ENCODE measurements at places on chromosomes 12 and 14.

- no peak for DNase-seq
These were observed 7.8 kb downstream of the NT5DC3 start for GRCh38 chr12:103833095-103833775.

DNA sequence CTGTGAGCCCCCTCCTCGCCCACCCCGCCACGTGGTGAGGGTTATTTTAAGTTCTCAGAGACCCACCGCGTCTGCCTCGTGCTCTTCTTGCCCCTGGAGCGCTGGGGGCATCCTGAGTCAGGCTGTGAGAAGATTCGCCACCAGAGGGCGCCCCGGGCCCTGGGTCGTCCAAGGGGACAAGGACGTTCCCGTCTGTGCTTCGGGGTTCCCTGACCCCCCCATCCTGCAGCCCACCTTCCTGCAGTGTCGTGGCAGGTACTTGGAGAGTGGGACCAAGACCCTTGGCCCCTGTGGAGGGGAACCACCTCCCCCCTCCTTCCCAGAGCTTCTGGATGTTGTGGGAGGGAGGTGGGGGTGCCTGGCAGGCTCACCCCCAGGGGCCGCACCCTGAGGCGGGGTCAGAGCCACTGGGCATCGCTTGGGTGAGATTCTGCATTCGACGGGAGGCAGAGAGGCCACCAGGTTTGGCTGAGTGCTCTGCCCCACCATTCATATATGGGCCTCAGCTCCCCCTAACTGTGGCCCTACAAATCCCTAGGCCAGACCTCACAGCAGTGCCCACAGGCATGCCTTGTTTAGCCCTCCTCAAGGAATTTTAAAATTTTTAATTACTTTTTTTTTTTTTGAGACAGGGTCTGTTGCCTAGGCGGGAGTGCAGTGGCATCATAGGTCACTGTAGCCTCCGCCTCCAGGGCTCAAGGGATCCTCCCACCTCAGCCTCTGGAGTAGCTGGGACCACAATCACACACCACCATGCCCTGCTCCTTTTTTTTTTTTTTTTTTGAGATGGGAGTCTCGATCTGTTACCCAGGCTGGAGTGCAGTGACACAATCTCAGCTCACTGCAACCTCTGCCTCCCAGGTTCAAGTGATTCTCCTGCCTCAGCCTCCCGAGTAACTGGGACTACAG lies 17.0 kb downstream of the RHOF start:
- DNase-seq, result peak; percentile 85

DNA sequence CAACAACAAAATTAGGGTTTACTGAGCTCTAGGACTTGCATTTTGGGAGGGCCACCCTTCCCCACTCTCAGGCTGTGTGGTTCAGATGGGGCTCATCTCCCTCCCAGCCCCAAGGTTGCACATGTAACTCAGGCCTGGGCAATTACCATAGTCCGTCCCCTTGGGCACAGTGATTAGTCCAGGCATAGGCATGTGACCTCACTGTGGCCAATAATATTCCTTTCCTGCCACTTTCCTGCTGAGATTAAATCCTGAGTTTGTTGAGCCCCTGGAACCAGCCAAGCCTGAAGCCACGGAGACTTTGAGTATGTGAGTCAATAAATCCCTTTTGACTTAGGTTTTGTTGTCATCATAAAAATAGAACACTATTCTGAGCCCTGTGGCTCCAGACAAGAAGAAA lies 113.0 kb downstream of the AACS start:
- no peak for DNase-seq

- DNase-seq, result no peak
These were observed 55.4 kb downstream of the SCARB1 start for GRCh38 chr12:124808272-124808671.

- DNase-seq, result no peak
These were observed 14.5 kb downstream of the FOXG1 start for GRCh38 chr14:28780843-28781820.

- no peak for DNase-seq
These were observed 872 bp downstream of the FAM177A1 start for GRCh38 chr14:35046751-35047536.

DNA sequence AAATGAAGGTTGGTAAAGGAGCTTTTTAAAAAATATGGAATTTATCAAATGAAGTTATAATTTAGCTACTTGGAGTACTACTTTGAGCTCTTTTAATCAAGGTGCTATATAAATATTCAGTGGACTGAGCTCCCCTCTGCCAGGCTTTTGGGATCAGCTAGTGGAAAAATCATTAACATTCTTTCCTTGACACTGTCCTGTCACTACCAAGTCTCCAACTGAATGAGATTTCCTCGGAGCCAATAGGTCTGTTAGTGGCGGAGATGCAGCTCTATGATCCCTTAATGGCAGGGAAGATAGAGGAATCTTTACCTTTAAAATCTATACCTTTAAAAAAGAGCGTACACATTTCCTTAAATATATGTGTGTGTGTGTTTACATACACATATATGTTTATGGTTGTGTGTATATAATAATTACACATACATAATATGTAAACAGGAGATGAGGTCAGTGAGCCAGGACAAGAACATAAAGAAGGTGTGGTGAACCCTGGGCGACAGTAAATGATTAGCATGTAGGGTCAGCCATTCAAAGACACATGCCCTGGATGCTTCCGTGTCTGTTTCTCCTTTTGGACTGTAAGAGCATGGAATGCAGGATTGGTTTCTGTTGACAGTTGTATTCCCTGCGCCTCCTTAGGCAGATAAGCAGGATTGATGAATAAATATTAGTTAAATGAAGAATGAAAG lies 47.7 kb upstream of the ATP2A2 start:
- no peak for DNase-seq

- DNase-seq, result no peak
These were observed 41.4 kb downstream of the SCARB1 start for GRCh38 chr12:124822218-124822617.

DNA sequence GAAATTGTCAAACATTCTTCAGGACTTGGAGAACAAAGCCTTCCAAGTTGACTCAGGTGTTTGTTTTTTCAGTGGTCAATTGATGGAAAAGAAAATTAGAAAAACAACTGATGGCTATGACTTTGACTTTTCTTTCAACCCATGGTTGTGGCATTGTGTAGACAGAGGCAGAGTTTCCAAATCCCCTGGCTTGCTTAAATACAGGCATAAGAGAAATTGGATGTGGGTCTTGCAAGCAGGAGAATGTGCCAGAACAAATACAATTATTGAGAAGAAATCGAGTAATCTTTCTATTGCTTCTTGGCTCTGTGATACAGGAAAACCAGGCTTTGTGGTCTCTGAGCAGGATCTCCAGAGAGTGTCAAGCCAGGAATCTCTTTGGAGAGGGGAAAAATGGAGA lies 40.9 kb upstream of the FRMD6 start:
- no peak for DNase-seq

GRCh38 chr14:92386637-92387036 lies 63.7 kb downstream of the SLC24A4 start:
- no peak for DNase-seq

GRCh38 chr12:75611041-75611440 lies 99.6 kb upstream of the KRR1 start:
- DNase-seq, result no peak

- no peak for DNase-seq
These were observed 17.6 kb upstream of the FAM222A start for GRCh38 chr12:109695961-109696461.

GRCh38 chr12:24718617-24719016 lies 230.3 kb downstream of the BCAT1 start:
- no peak for DNase-seq

GRCh38 chr14:99624971-99625370 lies 20.0 kb upstream of the HHIPL1 start:
- DNase-seq, result no peak

DNA sequence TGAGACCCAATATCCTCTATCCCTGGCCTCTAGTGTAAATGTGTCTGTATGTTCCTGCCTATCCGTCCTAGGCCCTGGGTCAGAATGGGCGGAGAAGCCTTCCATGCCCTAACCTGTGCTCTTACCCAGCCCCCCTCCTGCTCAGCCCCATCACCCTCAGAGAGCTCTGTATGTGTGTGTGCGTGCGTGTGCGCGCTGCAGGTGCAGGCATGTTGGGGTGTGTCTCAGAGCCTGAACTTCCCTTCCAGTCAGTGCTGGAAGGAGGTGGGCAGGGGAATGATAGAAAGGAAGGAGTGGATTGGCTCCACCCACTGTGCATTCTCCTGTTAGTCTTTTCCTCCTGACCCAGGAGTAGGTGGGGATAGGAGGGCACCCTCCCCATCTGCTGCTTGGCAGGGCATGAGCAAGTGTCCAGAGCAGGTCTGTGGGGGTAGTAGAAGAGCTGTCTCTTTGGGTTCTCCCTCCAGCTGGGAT lies 7.2 kb downstream of the NAB2 start:
- DNase-seq, result no peak

GRCh38 chr12:34345801-34346200 lies 323.5 kb downstream of the ALG10 start:
- DNase-seq, result no peak

GRCh38 chr12:121331248-121331647 lies 21.0 kb downstream of the ANAPC5 start:
- no peak for DNase-seq

DNA sequence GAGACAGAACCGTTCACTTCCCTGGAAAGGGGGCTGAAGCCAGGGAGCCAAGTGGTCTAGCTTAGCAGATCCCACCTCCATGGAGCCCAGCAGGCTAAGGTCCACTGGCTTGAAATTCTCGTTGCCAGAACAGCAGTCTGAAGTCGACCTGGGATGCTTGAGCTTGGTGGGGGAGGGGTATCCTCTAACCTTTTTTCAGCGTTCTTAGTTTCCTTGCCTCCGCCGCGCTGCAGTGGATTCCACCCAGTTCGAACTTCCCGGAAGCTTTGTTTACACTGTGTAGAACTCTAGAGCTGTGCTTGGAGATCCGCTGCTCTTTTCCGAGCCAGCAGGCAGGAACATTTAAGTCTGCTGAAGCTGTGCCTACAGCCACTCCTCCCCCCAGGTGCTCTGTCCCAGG lies 45.2 kb upstream of the FKBP4 start:
- DNase-seq, result no peak

DNA sequence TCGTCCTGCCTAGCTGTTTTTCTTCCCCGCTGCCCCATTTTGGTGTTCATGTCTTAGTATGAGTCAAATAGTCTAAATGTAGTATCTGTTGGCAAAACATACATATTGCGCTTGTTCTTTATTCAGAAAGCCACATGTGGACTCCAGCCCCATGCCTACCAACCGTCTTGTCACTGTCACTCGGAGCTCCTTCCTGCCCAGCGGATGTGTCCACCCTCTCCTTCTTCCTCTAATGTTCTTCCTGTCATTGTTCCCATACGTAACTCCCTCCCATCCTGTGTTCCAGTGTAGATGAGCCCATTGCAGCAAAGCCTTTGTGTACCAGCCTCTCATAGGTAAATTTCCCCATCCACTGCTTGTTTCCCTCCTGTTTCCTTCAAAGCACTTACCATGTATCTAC lies 120.5 kb downstream of the TMX1 start:
- DNase-seq, result no peak

DNA sequence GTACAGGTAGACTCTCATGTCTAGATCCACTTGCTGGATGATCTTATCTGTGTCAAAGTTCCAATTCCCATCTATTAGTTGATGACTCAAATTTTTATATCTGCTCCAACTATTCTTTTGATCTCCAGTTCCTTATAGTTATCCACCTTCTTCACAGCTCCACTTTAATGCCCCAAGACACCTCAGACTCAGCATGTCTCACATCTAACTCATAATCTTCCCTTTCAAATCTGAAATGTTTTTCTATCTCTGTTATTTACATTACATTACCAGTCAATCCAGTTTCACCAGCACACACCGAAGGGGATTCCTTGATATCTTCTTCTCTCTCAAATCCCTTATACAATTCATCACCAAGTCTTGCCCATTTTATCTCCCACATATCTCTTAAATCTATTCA lies 3.7 kb upstream of the METAP2 start:
- no peak for DNase-seq

GRCh38 chr12:2152134-2152533 lies 99.3 kb downstream of the CACNA1C start:
- DNase-seq, result no peak

DNA sequence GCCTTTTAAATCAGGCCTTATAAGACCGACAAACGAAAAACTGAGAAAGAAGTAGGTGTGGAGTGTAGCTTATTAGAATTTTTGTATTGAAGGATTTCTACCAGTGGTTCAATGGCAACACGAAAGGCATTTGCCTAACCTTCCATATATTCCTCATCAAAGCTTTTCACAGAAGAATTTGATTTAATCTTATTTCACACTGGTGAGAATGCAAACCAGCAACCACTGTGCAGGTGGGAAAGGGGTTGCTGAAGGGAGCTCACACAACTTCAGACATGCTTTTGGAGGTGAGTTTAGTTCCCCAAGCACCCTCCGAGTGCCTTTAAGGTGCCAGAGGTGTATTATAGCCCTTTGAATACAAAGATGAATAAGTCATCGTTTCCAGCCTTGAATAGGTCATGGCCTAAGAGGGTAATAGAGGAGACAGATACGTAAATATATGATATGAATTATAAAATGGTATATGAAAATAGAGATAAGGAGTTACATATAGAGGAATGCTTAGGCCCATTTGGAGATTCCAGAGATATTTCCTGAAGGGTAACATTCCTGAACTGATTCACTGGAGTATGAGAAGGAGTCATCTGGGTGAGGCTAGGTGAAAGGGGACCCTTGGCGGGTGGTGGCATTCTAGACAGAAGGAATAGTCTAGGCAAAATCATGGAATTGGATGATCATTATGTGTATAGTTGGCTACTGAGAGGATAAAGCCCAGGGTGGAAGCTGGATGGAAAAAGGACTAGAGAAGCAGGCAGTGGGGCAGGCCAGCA lies 6.4 kb downstream of the ERP27 start:
- DNase-seq, result no peak

DNA sequence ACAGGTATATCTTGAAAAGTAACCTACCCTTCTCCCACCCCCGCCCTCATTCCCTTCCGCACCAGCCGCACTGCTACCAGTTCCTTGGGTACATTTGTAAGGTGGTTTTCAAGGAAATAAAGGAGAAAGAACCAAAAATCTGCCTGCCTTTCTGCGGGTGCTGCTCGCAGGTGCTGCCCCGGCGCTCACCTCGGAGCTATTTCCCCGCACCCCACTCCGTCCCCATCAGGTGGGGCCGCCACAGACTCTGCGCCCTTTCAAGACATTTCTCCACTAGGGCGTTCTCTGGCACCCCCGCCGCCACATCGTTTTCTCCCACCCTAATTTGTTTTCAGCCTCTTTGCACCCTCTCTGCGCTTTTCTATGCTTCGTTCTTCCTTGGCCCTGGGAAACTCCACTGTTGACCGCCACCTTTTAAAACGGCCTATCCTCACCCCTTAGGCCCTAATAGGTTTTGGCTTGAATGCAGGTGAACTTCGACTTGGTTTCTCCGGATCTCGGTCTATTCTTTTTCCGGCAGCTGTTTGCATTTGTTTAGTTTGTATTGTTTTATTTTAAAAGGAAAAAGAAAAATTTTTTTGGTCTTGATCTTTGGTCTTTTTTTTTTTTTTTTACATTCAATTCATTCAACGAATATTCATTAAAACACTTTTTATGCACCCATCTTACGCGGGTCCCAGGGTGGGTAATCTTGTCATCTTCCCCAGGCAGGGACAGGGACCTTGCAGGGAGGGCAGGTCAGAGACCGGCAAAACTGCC lies 3.0 kb downstream of the VSX2 start:
- DNase-seq, result no peak

- DNase-seq, result peak; percentile 21
These were observed 711 bp downstream of the SBNO1 start for GRCh38 chr12:123363740-123364531.

All from activated T-cell treated with anti-CD3 and anti-CD28 coated beads for 48 hours (primary cell).